CD4-positive, alpha-beta T cell treated with Interleukin-15 for 4 hours (primary cell): ENCODE measurements at places on chromosomes 11 and 22.

DNA sequence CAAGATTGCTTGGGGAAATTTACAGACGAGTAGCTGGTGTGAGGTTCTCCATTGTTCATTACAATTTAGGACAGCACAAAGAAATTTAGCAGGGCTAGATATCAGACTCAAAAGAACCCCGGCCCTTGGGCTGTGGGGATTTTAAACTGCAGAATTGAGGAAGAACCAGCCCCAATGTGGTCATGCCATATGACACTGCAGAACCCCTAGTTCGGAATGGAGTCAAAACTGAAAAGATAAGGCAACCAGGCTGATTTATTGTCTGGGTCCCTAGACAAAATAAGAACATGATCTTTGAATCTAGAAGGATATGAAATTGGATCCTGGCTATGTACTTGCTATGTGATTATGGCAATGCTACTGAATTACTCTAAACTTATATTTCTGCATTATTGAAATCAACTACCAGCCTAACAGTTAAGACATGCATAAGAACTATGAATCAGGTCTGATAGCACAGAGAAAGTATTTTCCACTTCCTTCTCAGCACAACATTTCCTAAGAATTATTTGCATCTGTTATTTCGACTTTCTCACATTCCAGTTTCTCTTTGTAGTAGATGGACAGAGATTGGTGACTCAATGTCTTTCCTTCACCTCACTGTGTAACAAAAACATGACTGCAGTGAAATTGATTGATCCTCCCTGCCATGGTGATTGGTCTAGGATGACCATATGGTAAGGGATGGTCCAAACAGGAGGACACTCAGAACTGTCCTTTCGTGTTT, 13.2 kb downstream of the MMP3 start:
- no peak for DNase-seq

DNA sequence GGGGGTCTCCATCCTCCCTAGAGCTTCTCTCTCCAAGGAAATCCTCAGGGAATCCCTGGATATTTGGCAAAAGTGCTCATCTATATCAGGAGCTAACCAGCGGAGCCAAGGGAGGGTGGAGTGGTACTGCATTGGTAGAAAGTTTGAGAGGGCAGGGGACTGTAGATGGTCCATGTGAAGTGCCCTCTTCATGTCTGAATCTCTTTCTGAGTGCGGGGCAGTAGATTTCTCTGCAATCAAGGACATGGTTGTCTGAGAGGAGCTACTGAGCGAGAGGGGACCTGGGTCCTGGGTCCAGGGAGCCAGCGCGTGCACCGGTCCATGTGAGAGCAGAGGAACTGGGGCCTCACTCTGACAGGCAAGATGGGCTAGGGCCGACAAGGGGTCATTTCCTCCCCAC, 701 bp downstream of the DIXDC1 start:
- DNase-seq = no peak

DNA sequence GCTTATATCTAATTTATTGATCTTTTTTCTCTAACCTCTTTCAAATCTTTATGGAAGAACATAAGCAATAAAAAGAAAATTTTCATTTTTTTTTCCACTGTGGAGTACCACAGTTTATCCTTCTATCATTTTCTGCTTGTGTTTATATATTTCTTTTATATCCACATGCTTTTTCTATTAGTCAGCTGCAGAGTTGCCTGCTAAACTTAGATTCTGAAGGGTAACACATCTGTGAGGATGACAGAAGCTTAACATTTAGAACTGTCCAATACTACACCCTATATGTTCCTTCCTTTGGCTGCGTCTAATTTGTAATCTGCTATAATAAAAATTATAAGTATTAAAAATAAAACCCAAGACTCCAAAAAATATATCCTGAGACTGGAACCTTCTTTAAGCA, 20.8 kb downstream of the CCDC90B start:
- DNase-seq = no peak

DNA sequence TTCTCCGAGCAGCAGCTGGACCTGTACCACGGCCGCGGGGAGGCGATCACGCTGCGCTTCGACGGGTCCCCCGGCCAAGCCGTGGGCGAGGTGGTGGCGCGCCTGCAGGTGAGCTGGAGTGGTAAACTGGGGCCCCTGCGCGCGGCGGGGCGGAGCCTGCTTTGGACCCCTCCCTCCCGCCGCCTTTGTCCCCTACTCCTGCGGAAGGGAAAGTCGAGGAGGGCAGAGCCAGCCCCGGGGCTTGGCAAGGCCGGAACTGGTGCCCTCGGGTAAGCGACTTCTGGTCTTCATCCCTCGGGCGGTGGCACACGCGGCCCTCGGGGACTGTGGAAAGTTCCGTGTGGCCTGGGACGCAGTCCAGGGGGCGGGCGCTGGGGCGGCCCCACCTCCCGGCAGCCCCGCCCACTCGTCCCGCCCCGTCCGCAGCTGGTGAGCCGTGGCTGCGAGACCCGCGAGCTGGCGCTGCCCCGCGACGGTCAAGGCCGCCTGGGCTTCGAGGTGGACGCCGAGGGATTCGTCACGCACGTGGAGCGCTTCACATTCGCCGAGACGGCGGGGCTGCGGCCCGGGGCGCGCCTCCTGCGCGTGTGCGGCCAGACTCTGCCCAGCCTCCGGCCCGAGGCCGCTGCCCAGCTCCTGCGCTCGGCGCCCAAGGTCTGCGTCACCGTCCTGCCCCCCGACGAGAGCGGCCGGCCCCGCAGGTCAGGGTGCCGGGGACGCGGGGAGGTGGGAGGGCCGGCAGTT, 9.2 kb downstream of the SIPA1 start:
- DNase-seq = no peak

- DNase-seq = no peak
Observed at GRCh38 chr22:22663861-22664800, 19.7 kb downstream of the GGTLC2 start.

- DNase-seq = no peak
Observed at GRCh38 chr11:9629064-9629463, 34.8 kb upstream of the SWAP70 start.
